ENCODE measurements at places on chromosomes 2 and 18. TPM values are rescaled to one million over a fixed set of nuclear protein-coding genes. Genes with fewer than 3 reads are reported as not detected.
A peak's percentile ranks its signal among the peaks of the same experiment; 100 is the strongest.

DNA sequence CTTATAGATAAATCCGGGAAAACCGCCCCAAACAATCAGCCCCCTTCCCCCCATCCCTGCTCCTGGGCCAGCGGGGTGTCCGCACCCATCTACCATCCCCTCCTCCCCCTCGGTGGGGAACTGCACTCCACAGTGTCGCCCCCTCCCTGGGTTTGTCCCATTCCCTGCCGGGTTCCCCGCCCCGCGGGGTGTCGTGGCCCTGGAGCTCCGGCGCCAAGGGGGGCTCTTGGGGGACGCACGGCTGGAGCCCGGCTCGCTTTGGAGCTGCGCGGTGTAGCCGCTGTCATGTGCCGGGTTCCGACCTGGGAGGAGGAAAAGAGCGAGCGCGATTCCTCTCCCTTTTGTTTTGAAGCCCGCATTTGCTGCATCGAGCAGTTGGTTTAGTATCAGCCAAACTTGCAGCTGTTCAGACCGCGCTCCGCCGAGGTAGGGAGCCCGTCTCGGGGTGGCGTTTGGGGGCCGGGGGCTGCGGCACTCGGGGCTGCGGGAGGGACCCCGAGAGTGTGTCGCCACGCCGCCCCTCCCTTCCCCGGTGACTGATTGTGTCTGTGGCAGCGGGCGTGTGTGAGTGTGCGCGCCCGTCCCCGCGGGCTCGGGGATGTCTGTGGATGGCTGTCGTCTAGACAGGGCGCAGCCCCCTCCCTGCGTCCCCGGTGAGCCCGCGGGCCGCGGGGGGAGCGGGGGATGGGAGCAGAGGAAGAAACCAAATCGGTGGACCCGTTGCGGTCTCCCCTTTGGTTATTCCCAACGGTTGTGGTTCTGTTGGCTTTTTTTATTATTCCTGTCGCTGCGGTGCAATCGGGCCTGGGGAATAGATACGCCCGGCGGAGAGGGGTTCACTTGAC is 797 bp downstream of the CTIF start:
- DNase-seq = peak; percentile 84

- no peak for DNase-seq
Measured at GRCh38 chr2:128456281-128456680, 137.6 kb upstream of the HS6ST1 start.

DNA sequence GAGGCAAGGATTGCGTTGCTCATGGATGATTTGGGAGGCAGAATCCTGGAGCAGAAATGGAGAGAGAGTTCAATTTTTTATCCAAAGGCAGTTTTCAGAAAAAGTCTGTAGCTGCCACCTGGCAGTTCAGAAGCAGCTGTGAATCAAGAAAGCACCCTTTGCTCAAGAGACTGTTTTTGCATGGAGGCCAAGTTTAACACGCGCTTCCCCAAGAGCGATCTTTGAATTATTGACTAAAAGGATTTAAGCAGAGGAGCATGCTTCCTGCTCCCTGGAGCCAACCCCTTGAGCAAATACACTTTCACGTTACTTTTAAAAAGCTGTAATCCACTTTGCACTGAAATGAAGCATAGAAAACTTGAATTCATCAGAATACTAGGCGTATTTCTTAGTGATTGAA is 252.4 kb downstream of the RNF144A start:
- no peak for DNase-seq

- DNase-seq = no peak
Measured at GRCh38 chr2:64386676-64387075, 67.3 kb upstream of the LGALSL start.

GRCh38 chr2:85009019-85009618 is 38.2 kb downstream of the KCMF1 start:
- no peak for DNase-seq

DNA sequence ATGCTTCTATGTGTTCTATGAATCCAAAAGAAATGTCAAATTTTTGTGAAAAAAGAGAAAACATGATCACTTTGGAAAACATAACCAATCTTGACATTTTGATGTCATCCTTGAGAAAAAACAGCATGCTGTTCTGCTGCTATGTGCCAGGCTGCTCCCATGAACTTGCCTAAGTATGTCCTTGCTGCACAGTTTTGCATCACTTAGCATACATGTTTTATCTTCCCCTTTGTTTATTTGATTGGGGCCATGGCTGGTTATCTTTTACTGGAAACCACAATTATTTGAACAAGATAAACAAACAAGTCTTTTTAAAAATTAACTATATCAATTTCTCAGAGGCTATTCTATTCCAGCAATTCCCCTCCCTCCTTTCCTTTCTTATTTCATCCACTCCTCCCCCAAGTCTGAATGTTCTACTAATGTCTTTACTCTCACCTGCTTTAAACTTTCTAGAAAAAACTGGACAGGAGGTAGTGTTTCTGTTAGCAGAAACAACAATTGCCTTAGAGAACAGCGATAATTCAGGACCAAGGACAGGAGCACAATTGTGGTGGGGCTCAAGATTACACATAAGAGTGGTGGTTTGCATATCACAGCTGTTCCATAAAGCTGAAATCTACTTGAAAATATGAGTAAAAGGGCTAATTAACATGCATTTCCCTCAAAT is 6.7 kb downstream of the AOX1 start:
- DNase-seq = peak; percentile 38

GRCh38 chr2:36287363-36288275 is 68.0 kb upstream of the CRIM1 start:
- peak; percentile 9 for DNase-seq

DNA sequence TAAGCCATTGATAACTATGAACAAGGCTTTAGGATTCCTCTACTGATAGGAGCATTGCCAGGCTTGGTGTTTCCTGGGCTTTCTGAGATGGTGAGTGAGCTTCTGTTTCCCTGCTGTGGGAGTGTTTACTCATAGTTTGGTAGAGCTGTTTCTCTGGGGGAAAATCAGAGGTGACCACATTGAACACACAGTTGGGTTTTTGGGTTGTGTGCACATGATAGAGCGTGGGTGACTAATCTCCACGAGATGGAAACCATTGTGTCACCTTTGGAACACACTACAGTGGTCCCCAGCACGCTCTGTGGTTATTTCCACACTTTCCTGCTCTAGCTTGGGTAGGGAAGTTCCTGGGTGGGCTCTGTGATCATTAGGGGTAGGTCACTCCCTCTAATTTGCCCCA is 5.4 kb downstream of the IL1R1 start:
- DNase-seq = peak; percentile 68

GRCh38 chr18:14921031-14921430 is 173.1 kb downstream of the ANKRD30B start:
- DNase-seq = no peak

- DNase-seq = no peak
Measured at GRCh38 chr2:120367221-120367620, 21.3 kb downstream of the INHBB start.

DNA sequence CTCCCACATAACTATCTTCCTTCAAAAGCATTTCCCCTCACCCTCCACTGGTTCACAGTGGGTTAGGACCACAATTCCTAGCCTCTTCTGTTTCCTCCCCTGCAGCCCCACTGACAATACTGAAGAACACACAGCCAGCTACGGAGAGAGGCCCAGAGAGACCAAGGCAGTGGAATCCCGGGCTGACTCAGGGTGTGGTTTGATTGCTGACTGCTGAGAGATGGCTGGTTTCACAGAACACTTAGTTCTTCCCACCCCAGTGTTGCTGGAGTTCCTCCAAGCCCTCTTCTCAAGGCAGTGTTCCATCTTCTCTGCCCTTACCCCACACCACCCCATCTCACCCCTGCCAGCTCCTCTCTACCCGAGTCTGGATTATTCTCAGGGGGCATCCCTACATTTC is 43.3 kb upstream of the ZFP36L2 start:
- peak; percentile 93 for DNase-seq

- DNase-seq = no peak
Measured at GRCh38 chr18:11885278-11885947, 22.7 kb downstream of the MPPE1 start.

- DNase-seq = peak; percentile 38
Measured at GRCh38 chr18:73638709-73639108, 508.9 kb downstream of the FBXO15 start.

DNA sequence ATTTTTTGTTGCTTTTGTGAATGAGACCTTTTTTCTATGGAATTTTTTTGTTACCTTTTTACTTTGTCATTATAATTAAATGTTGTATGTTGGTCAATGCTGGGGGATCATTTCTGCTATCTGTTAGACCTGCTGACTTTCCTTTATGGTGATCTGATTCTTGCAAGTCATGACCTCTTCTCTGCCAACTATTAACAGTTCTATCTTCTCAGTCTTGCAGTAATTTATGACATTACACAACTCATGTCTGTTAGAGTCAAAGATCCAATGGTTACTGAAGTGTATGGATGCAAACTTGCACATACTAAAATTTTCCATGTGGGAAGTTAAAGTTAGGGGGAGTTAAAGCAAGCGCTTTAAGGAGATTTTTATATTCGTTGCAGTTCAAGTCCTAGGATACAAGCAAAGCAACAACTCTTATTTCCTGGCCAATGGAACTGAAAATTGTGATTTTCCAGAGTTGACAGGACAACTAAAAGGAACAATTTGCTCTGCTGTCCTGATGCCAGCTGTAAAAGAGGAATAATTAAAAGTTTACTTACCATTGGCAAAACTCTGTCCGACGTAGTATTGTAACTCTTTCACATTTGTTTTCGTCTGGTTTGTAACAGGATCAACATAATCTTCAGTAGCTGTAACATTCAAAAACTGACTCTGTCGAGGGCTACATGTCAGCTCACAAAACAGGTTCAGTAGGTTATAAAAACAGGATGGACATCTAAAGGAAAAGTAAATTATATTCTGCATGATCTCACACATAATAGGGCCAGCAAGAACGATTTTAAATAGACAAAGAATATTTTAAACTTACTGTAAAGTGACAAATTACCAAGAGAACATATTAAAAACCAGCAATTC is 17.8 kb downstream of the NPC1 start:
- no peak for DNase-seq

- peak; percentile 96 for DNase-seq
Measured at GRCh38 chr2:37819186-37819585, 105.9 kb upstream of the RMDN2 start.

GRCh38 chr2:7771781-7772180 is 854.6 kb downstream of the RNF144A start:
- DNase-seq = no peak

DNA sequence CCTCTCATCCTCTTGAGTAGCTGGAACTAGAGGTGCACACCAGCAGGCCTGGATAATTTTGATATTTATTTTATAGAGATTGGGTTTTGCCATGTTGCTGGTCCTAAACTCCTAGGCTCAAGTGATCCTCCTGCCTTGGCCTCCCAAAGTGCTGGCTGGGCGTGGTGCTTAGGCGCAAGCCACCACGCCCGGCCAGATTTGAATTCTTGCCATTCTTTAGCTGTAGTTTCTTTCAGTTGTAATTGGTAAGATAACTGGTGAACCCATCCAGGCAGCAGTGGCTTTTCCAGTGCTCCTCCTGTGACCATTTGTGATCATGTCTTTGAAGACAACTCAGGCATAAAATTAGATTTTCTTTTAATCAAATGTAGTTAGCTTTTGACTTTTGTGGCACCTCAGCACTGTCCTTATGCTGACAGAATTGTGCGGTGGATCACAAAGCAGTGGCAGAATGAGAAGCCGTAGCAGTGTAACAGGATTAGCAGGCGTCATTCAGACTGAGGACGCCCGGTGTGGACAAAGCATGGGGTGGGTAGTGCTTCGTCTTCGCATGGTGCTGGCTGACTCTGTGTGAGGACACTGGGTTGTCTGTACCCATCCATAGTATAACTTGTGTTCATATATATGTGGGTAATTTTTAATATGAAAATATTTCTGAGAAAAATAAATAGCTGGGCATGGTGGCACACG is 30.0 kb upstream of the TOGARAM2 start:
- no peak for DNase-seq

GRCh38 chr2:224104668-224105386 is 65.7 kb upstream of the SERPINE2 start:
- DNase-seq = peak; percentile 35

GRCh38 chr18:25327584-25327983 is 24.4 kb downstream of the ZNF521 start:
- no peak for DNase-seq

DNA sequence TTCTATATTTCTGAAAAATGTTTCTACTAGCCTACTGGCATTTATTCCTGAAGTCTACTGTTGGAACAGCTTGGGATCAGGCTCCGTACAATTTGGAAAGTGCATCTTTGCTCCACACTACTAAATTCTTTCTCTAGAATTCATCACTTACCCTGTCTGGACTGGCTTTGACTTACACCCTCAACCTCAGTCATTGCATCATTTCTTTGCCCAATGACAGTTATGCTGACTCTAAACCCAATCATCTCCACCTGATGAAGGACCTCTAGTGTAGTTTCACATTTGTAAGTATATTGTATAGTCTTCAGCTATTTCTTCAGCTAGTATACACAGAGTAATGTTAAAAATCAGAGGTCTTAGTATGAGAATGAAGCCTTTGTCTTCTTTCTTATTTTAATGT is 359.6 kb upstream of the MC4R start:
- no peak for DNase-seq

DNA sequence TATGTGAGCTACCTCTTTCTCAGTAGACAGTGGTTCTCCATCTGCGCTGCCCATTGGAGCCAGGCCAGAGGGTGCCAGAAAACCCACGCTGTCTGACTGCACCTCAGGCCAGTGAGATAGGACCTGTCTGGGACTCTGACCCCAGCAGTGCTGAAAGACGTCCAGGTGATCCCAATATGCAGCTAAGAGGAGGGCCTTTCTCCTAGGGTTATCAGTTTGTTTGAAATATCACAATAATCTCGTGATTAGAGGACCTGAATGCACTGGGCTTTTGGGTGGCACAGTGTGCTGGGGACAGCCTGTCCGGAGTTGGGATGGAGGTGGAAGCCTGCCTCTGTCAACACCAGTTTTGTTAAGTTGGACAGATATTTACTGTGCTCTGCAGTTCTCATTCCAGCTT is 216.3 kb downstream of the LDLRAD4 start:
- DNase-seq = no peak

The KHK gene
- polyA plus RNA-seq = 0.24 TPM

The VPS54 gene
- 5.9 TPM for polyA plus RNA-seq

The TLX2 gene
- polyA plus RNA-seq = not detected

The GULP1 gene
- polyA plus RNA-seq = 6.1 TPM

The SLC14A1 gene
- 0.53 TPM for polyA plus RNA-seq

The COLEC11 gene
- not detected for polyA plus RNA-seq

The CCDC68 gene
- 0.18 TPM for polyA plus RNA-seq

The DPP10 gene
- polyA plus RNA-seq = not detected

The ALPG gene
- polyA plus RNA-seq = not detected

The HOXD13 gene
- 1.9 TPM for polyA plus RNA-seq

The TUBA4B gene
- polyA plus RNA-seq = not detected

The UGT1A1 gene
- not detected for polyA plus RNA-seq

The DOK6 gene
- 1.1 TPM for polyA plus RNA-seq

The DSG1 gene
- polyA plus RNA-seq = not detected

The PXDN gene
- 222 TPM for polyA plus RNA-seq

The MALL gene
- polyA plus RNA-seq = 61.6 TPM

Measured in GM23248 (cell line).